Stimulated activated CD8-positive, alpha-beta memory T cell treated with anti-CD3 and anti-CD28 coated beads, Interleukin-7, amount 100 ng/mL, for 24 hours (primary cell): ENCODE measurements at places on chromosomes 5 and 9.

- DNase-seq, result no peak
Observed at GRCh38 chr5:143064218-143064641, 294.1 kb downstream of the ARHGAP26 start.

GRCh38 chr5:134647750-134648424 lies 698 bp upstream of the SEC24A start:
- peak; percentile 3 for DNase-seq

GRCh38 chr5:87413343-87413645 lies 564 bp upstream of the CCNH start:
- DNase-seq, result no peak

GRCh38 chr9:35285731-35286130 lies 123.9 kb downstream of the UNC13B start:
- DNase-seq, result no peak

- no peak for DNase-seq
Observed at GRCh38 chr5:135238622-135239452, 160.2 kb downstream of the MACROH2A1 start.

- no peak for DNase-seq
Observed at GRCh38 chr5:98777295-98777694, 3.8 kb downstream of the RGMB start.

GRCh38 chr9:136198605-136199083 lies 6.3 kb downstream of the LHX3 start:
- no peak for DNase-seq

GRCh38 chr5:16735101-16736060 lies 118.6 kb upstream of the RETREG1 start:
- no peak for DNase-seq

DNA sequence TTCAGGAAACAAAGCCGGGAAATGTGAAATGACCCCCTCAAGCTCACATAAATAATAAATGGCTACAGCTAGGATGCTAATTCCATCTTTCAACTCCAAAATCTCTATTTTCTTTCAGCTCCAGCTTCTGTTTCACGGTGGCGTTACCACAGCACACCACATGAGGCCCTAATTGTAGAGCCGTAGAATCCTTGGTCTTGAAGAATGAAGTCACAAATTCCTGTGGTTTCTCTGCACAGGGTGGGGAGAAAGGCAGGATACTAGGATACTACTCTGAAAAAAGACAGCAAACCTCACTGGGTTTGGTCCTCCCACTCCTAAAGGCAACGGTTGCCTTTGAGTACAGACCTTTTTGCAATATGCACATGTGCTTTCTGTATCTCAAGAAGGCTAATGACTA lies 13.9 kb upstream of the RARS1 start:
- no peak for DNase-seq

DNA sequence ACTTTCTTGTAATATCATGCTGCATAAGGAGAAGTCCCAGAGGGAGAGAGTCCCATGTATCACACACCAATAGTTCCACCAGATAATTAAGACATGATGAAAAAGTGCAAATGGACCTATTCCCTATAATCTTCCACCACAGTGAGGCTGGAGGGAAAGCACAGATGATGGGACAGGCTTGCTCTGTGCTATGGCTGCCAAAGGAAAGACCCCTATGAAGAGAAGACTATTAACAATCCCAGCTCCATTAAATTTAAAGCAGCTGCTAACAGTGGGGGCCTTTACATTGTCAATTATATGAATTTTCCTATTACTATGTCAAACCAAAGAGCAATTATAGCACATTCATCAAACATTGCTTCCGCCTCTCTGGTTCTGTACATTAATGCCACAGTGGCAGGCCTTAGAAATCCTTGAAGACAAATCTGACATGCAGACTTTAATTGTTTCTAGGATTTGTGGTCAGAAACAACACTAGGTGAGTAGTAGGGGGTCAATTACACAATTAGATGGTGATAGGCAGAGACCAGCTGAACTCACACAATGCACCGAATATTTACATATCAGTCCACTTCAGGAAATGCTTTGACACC lies 551.3 kb downstream of the TLE1 start:
- no peak for DNase-seq

GRCh38 chr9:107751567-107752210 lies 262.1 kb upstream of the KLF4 start:
- no peak for DNase-seq

DNA sequence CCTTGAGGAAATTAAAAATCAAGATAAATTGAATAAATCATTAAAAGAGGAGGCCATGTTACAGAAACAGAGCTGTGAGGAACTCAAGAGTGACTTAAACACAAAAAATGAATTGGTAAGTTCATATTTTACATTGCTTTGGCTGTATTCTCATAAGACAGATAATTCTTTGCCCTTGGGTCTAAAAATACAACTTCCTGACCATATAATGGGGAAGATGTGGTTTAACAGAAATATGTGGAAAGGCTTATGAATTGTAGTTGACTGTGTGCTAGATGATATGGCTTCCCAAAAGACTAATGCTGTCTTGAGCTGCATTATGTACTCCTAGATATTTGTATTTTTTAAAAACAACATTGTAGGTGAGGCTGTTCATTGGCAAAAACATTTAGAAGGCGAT lies 33.1 kb downstream of the CNTRL start:
- DNase-seq, result no peak
